ENCODE measurements at places on chromosomes 6 and 20.

- H3K36me3 ChIP-seq: peaks cover 57% of the 10 kb centered on the region
- no peaks in the 10 kb centered on the region for H3K27me3 ChIP-seq
- no peak for DNase-seq
- H3K27ac ChIP-seq: peak overlapping the region; percentile 57
- peaks cover 16% of the 10 kb centered on the region for H3K4me1 ChIP-seq
- H3K4me3 ChIP-seq: no peak overlapping the region
Observed at GRCh38 chr6:119179842-119180241, 101.4 kb upstream of the FAM184A start.

DNA sequence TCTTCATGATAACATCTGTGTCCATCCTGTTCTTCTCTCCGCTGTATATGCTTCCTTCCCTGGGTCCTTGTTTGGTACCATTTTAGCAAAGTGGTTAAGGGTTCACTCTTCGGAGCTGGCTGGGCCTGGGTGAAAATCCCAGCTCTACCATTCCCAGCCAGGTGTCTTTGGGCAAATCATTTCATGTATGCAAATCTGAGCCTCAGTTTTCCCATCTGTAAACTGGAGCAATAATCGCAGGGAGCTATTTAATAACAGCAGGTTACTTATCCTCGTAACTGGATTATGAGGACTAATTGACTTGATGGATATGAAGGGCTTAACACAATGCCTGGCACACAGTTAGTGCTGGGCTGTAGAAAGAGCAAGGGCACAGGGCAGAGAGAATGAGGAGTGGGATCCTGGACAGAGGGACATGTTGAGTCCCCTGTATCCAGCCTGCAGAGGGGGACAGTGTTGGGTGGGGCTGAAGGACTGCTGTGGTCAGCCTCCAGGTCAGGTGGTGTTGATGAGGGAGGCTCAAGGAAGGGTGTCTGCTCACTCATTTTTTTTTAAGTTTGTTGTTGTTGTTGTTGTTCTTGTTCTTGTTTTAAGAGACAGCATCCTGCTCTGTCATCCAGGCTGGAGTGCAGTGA is 44.3 kb upstream of the FAM83D start:
- peak overlapping the region; percentile 78 for H3K27ac ChIP-seq
- H3K27me3 ChIP-seq: no peaks in the 10 kb centered on the region
- peaks cover 77% of the 10 kb centered on the region for H3K4me1 ChIP-seq
- peaks cover 74% of the 10 kb centered on the region for H3K36me3 ChIP-seq
- DNase-seq: peak; percentile 25

GRCh38 chr6:144295981-144296767 is 11.0 kb downstream of the UTRN start:
- no peak for DNase-seq
- H3K27me3 ChIP-seq: no peaks in the 10 kb centered on the region
- no peak overlapping the region for H3K4me3 ChIP-seq
- H3K27ac ChIP-seq: no peak overlapping the region

GRCh38 chr6:157516319-157517026 is 135.5 kb downstream of the ZDHHC14 start:
- no peaks in the 10 kb centered on the region for H3K27me3 ChIP-seq
- no peak overlapping the region for H3K4me3 ChIP-seq
- no peak overlapping the region for H3K27ac ChIP-seq
- DNase-seq: no peak
- H3K4me1 ChIP-seq: peaks cover 6% of the 10 kb centered on the region

DNA sequence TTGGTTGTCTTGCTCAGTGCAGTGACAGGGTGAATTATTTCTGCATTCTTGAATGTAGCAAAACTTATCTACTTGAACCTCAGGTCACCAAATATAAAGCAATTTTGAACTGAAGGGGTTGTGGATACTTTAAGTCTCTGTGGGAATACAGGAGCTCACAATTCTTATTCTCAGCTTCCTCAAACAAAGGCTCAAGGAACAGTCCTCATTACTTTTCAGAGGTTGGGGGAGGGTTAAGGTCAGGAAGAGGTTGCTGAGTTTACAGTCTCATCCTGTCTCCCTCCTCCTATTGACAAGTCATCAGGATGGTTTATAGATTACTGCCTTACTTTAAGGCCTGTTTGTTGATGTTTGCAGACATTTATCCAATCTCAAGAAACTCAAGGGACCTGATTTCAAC is 143.6 kb upstream of the SPACA1 start:
- no peak for DNase-seq
- H3K27ac ChIP-seq: no peak overlapping the region
- H3K4me3 ChIP-seq: no peak overlapping the region
- peaks cover 5% of the 10 kb centered on the region for H3K27me3 ChIP-seq
- peaks cover 23% of the 10 kb centered on the region for H3K4me1 ChIP-seq

DNA sequence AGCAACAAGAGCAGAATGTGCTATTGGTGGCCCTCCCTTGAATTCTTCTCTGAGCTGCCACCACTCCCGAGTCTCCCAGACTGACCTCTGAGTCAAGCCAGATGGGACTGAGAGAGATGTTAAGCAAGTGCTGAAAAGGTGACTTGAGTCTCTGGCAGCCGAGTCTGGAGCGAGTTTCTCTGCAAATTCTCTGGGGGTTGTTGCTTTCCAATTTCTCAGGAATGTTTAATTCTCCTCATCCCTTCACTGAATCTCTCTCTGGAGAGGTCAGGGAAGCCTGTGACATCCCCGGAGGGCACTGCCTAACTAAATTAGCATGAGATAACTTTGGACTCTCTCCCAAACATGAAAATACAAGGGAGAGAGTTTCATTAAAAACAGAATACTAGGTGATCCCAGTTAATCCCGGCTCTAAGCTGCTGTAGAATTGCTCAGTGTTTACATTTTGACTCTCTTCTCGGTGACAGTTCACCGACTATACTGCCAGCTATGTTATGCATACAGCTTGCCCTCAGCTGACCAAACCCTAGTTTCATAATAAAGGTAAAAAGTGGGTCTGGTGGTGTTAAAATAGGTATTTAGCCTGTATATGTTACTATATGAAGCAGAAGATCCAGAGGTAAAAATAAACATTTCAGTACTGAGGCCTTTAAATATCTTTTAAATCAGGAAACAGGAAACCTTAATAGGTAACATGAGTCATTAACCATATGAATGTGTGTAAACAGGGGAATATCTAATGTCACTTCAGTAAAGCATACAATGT is 157.9 kb downstream of the FOXC1 start:
- peaks cover 8% of the 10 kb centered on the region for H3K36me3 ChIP-seq
- no peak overlapping the region for H3K27ac ChIP-seq
- H3K27me3 ChIP-seq: no peaks in the 10 kb centered on the region
- H3K4me1 ChIP-seq: peaks cover 38% of the 10 kb centered on the region
- no peak overlapping the region for H3K4me3 ChIP-seq
- no peak for DNase-seq

All from activated T-cell treated with anti-CD3 and anti-CD28 coated beads, Interleukin-2, amount 50 U/mL, for 24 hours (primary cell).